ENCODE measurements at places on chromosomes 4 and X. TPM values are rescaled to one million over a fixed set of nuclear protein-coding genes. Genes with fewer than 3 reads are reported as not detected.

PABPC4L gene
- total RNA-seq, result 0.05 TPM

SH3BGRL gene
- 40.0 TPM for total RNA-seq

GAGE1 gene
- not detected for total RNA-seq

PARM1 gene
- 0.60 TPM for total RNA-seq

GATA1 gene
- not detected for total RNA-seq

FRYL gene
- total RNA-seq, result 11.2 TPM

CAPN6 gene
- not detected for total RNA-seq

RNF175 gene
- total RNA-seq, result not detected

NSUN7 gene
- total RNA-seq, result 0.39 TPM

CYBB gene
- total RNA-seq, result 0.04 TPM

GPR143 gene
- total RNA-seq, result 0.42 TPM

SEL1L3 gene
- 21.7 TPM for total RNA-seq

TRPC3 gene
- total RNA-seq, result 0.11 TPM

SCD5 gene
- 8.2 TPM for total RNA-seq

STS gene
- total RNA-seq, result 2.0 TPM

GLOD5 gene
- not detected for total RNA-seq

RASSF6 gene
- total RNA-seq, result 0.71 TPM

LRAT gene
- 0.07 TPM for total RNA-seq

AR gene
- 3.6 TPM for total RNA-seq

PF4V1 gene
- not detected for total RNA-seq

AMTN gene
- total RNA-seq, result 0.18 TPM

GPRIN3 gene
- 1.2 TPM for total RNA-seq

IL3RA gene
- total RNA-seq, result 0.27 TPM

TLR7 gene
- not detected for total RNA-seq

MUC7 gene
- not detected for total RNA-seq

TECRL gene
- total RNA-seq, result not detected
